ENCODE measurements at places on chromosomes 16 and 17. TPM values are rescaled to one million over a fixed set of nuclear protein-coding genes. Genes with fewer than 3 reads are reported as not detected.

The SLC35G3 gene
- total RNA-seq = not detected

The ASB16 gene
- not detected for total RNA-seq

The METRNL gene
- 34.4 TPM for total RNA-seq

The CCL16 gene
- total RNA-seq = not detected

The CA10 gene
- total RNA-seq = not detected

The DNASE1L2 gene
- 1.3 TPM for total RNA-seq

The KRTAP1-1 gene
- not detected for total RNA-seq

The SLC13A2 gene
- 0.12 TPM for total RNA-seq

The GGT6 gene
- not detected for total RNA-seq

The B9D1 gene
- 44.3 TPM for total RNA-seq
